ENCODE measurements at places on chromosomes 12 and 14.

- DNase-seq, result no peak
Observed at GRCh38 chr14:90678846-90679362, 137.3 kb downstream of the TTC7B start.

GRCh38 chr12:95102916-95103671 is 29.7 kb upstream of the NR2C1 start:
- peak; percentile 72 for DNase-seq

GRCh38 chr12:27383429-27384260 is 51.0 kb downstream of the BMAL2 start:
- peak; percentile 65 for DNase-seq

GRCh38 chr12:12582895-12583303 is 20.2 kb upstream of the DUSP16 start:
- peak; percentile 96 for DNase-seq

GRCh38 chr12:128811806-128812205 is 12.0 kb downstream of the SLC15A4 start:
- no peak for DNase-seq

- no peak for DNase-seq
Observed at GRCh38 chr12:46210873-46211439, 57.9 kb downstream of the SLC38A1 start.

GRCh38 chr12:26245175-26245942 is 50.0 kb downstream of the SSPN start:
- DNase-seq, result no peak

- no peak for DNase-seq
Observed at GRCh38 chr14:106556665-106557289, 1030.4 kb downstream of the TMEM121 start.

GRCh38 chr12:46107591-46107990 is 117.2 kb upstream of the SCAF11 start:
- no peak for DNase-seq

GRCh38 chr12:79737875-79738718 is 47.3 kb upstream of the PAWR start:
- DNase-seq, result peak; percentile 42

- no peak for DNase-seq
Observed at GRCh38 chr14:91392623-91393303, 24.9 kb downstream of the CCDC88C start.

GRCh38 chr12:85711735-85712390 is 124.3 kb downstream of the RASSF9 start:
- no peak for DNase-seq

- DNase-seq, result no peak
Observed at GRCh38 chr12:107515446-107515958, 170.1 kb upstream of the PWP1 start.

DNA sequence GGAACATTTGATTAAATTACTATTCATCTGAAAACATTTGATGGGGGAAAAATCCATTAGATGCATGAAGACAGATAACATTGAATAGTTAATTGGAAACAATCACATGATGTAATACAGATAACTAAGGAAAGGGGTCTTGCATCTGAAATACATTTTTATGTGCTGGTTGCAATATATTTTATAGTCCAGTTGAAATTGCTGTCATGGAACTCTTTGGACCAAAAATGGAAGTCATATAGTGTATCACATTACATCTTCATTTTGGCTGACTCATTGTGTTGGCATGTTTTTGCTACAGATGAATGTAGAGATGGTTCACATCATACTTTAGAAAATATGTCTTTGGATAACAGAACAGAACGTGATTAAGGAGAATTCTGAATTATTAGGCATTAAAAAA is 43.0 kb upstream of the GNPNAT1 start:
- DNase-seq, result no peak

- DNase-seq, result no peak
Observed at GRCh38 chr12:43621262-43621661, 69.3 kb upstream of the ADAMTS20 start.

DNA sequence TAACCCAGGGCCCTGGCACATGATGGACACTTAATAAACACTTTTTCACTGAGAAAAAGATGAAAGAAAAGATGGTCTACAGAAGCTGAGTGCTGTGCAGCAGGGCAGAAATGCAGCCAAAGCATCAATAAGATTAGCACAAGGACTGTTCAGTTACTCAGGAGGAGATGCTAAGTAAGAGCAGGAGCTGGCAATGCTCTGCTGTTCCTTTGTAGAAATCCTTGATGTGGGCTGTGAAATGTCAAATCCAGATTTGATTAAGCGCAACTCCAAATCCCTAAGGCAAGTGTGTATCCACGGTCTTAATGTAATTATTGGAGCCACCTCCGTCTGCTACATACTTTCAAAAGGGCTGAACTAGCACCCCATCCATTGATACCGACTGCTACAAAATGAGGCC is 151.8 kb upstream of the BTG1 start:
- DNase-seq, result no peak

DNA sequence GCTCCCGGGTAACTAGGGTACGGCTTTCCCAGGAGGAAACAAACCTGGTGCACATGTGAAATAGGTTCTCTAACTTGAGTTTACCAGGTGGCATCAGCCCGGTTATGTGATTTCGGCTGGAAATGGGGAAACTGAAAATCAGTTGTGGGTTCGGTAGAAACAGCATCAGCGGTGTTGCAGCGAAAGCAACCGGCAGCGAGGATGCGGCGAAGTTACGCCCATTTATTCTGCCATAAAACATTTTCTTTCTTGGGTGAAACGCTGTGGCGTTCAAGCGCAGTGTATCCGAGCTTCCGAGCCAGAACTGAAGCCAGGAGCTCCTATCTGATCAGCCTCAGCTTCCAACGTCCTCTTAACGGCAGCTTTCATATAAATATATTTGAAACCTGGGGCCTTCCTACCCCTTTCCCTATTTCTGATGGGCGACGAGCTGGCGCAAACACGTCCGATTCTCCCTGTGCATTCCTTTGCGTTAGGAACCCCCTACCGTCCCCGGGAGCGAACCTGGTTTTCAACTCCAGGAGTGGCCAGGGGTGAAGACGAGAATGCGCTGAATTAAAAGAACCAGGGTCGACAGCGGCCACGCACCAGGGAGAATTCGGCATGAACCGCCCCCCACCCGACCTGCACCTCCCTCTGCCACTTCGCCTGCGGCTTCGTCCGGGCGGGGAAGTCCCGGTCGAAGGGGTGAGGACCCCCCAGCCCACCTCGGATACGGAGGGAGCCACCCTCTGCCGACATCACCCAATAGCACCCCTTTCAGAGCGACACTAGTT is 1.6 kb downstream of the DPF3 start:
- DNase-seq, result no peak

- no peak for DNase-seq
Observed at GRCh38 chr14:60645126-60645741, 4.0 kb downstream of the SIX1 start.

- DNase-seq, result peak; percentile 4
Observed at GRCh38 chr14:45426685-45427282, 173.8 kb upstream of the MIS18BP1 start.

DNA sequence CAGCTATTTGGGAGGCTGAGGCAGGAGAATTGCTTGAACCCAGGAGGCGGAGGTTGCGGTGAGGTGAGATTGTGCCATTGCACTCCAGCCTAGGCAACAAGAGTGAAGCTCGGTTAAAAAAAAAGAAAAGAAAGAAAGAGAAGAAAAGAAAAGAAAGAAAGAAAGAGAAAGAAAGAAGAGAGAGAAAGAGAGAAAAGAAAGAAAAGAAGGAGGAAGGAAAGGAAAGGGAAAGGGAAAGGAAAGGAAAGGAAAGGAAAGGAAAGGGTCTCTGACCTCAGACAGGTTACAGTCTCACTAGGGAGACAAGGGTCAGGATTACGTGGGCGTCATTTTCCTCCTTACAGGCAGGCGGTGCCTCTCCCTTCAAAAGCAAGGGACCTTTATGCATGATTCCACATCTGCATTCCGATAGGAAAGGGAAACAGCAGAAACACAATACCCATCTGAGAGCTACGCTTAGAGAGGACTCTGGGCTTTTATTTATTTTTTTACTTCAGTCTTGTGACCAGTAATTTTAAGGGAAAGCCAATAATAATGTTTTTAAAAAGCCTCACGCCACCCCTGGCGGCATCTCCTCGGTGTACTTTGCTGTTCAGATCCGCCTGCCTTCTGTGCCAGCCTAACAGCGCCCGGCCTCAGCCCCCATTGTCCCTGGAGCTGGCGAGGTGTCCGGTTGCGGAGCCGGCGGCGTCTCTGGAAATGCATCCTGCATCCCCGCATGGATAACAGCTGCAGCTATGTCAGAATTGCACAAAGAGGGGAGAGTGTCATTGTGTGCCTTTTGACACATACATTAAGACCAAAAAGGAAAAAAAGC is 945 bp upstream of the HIP1R start:
- no peak for DNase-seq

GRCh38 chr12:58580095-58580494 is 340.2 kb downstream of the LRIG3 start:
- DNase-seq, result no peak

DNA sequence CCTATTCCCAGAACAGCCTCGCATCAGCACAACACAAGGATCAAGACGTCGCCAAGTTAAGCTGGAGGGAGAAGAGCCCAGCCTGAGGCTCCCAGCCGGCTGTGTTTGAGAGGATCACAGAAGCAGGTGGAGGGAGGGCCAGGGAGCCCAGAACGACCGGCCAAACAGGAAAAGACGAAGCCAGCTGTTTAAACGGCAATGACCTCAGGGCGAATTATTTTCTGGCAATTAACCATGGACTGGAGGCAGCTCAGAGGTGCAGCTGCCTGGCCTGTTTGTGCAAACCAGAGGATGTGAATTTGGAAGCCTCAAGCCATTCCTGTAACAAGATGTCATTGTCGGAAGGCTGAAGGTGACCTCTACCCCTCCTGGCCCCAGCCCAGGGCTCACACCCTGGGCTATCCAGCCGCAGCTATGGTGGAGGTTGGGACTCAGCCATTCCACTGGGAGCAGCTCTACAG is 175.8 kb upstream of the PRMT8 start:
- DNase-seq, result no peak

- DNase-seq, result no peak
Observed at GRCh38 chr12:116318576-116319232, 41.2 kb upstream of the MED13L start.

DNA sequence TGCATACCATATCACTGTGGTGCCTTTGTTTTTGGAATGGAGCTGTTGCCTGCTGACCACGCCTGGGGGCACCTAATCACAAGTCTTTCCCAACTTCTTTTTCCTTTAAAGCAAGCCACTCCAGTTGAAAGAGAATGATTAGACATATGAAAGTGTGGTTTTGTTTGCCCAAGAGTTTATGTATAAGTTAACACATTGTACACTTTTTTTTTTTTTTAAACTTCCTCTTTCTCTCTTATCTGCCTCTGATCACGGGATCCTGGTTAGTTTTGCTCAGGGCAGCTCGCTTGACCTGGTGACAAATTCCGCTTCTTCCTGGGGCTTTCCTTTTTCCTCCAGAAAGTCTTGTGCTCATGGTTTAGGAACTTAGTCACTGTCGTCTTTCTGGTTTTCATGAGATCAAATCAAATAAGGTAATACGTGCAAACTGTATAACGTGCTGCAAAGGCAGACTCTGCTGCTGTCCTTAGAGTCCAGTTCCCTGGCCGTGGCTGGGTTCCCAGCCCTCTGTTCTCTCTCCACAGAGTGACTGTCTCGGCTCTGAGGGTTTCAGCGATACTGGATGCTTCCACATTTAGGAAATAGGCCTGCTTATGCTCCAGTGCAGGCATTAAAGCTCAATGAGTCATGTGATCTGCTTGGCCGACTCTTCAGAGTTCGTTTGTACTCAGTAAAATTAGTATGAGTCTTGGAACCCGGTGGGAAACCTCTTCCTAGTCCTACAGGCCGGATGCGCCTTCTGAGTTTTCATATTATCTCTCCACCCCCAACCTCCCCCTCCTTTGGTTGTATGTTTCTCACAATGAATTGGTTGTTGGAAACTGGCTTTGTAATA is 15.2 kb downstream of the RASSF3 start:
- no peak for DNase-seq

DNA sequence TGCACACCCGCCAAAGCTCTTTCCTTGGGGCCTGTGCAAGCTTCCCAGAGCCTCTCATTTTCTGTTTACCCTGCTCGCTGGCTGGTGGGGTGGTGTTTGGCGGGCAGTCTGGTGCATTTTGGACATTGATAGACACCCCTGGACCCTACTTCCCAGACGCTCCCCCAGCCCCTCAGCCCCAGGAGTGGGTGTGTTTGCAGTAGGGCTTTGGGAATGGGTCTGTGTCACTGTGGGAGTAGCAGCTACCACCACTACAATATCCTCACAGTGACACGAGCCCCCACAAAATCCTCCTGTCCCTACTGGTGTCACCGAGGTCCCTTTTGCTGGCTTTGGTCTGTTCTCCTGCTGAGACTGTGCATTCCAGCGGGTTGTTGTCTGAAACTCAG is 371.3 kb downstream of the TMEM121 start:
- no peak for DNase-seq

DNA sequence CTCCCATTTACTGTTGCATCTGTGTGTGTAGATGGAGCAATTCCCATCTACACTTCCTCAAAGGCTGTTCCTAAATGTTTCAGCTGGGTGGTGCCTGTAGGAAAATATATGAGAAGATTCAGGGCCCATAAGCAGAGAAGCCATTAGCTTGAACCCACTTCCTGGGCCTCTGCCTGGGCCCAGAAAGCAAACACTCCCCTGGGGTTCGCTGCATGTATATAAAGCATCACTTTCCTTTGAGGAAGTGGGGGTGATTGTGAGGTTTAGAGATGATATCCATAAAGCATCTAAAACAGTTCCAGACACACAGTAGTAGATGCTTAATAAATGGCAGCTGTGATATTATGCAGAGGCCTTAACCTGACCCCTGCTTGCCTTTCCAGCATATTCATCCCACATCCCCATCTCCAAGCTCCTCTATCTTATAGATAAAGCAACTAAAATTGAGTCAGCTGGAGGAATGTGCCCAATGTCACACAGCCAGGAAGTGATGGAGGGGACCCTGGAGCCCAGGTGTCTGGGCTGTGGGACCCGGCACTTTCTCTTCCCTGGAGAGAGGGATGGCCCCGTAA is 280.0 kb upstream of the CRY1 start:
- no peak for DNase-seq

DNA sequence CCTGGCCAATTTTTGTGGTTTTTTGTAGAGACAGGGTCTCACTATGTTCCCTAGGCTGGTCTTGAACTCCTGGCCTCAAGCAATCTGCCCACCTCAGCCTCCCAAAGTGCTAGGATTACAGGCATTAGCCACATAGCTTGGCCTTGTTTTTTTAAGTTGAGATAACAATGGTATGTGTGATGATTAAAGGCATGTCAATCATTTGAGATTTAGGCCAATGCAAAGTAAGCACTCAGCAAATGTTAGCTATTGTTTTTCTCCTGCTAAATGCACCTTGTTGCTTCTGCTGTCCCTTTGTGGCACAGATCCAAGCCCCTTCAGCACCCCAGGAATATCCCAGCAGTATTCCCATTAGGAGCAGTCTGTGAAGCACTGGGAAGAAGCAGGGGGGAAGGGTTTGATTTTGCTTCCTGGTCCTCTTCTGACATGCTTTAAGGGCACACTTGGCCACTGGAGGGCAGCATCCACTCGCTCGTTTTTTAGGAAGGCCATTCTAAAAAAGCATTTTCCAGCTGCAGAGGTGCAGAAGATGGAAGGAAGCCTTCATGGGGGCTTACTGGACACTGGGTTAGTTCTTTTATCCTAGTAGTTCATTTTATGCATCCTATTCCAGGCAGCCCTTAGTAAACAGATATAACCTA is 70.2 kb upstream of the ZFP36L1 start:
- peak; percentile 27 for DNase-seq

- DNase-seq, result no peak
Observed at GRCh38 chr12:123149088-123149487, 1.8 kb downstream of the PITPNM2 start.

Measured in GM12864 (cell line).